ENCODE measurements at places on chromosomes 1 and 21.
A peak's percentile ranks its signal among the peaks of the same experiment; 100 is the strongest.

GRCh38 chr1:228872080-228872479, 136.8 kb downstream of the RHOU start:
- H3K36me3 ChIP-seq = no peaks in the 10 kb centered on the region
- H3K4me1 ChIP-seq = peaks cover 8% of the 10 kb centered on the region
- H3K27me3 ChIP-seq = peaks cover 4% of the 10 kb centered on the region
- H3K4me3 ChIP-seq = no peak overlapping the region
- no peak overlapping the region for H3K27ac ChIP-seq
- DNase-seq = no peak

DNA sequence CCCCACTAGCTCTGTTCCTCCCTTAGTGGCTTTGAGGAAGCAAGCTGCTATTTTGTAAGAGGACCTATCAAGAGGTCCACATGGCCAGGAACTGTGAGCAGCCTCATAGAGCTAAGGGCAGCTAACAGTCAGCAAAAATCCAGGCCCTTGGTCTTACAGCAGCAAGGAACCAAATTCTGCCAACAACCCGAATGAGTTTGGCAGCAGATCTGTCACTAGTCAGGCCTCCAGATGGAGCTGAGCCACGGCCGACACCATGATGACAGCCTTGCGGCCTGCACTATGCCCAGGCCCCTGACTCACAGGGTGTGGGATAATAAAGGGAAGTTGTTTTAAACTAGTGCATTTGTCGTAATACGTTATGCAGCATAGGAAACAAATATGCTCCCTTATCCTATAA, 28.0 kb upstream of the H3-3A start:
- no peak overlapping the region for H3K4me3 ChIP-seq
- H3K36me3 ChIP-seq = no peaks in the 10 kb centered on the region
- no peak overlapping the region for H3K27ac ChIP-seq
- no peaks in the 10 kb centered on the region for H3K27me3 ChIP-seq

GRCh38 chr1:156815307-156815826, 1.3 kb downstream of the SH2D2A start:
- peak; percentile 94 for DNase-seq
- peaks cover 18% of the 10 kb centered on the region for H3K4me1 ChIP-seq
- H3K4me3 ChIP-seq = no peak overlapping the region
- H3K36me3 ChIP-seq = no peaks in the 10 kb centered on the region
- no peak overlapping the region for H3K27ac ChIP-seq

DNA sequence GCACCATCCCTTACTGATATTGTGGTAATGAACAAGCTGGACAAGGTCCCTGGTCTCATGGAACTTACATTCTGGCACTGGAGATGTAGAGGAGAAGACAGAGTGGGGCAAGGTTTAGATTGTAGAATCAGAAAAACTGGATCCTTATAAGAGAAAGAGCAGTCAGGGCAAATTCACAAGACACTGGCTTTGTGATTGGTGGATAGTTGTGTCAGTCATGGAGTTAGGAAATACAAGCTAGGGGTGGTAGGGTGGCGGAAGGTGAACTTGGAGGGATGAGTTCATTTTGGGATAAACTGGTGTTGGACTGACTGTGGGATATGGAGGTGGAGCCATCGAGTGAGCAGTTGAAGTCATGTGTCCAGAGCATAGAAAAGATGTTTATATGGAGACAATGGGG, 3.7 kb upstream of the TLR5 start:
- no peak overlapping the region for H3K27ac ChIP-seq
- no peaks in the 10 kb centered on the region for H3K36me3 ChIP-seq
- H3K4me1 ChIP-seq = peaks cover 11% of the 10 kb centered on the region
- peaks cover 25% of the 10 kb centered on the region for H3K27me3 ChIP-seq
- DNase-seq = no peak
- no peak overlapping the region for H3K4me3 ChIP-seq

DNA sequence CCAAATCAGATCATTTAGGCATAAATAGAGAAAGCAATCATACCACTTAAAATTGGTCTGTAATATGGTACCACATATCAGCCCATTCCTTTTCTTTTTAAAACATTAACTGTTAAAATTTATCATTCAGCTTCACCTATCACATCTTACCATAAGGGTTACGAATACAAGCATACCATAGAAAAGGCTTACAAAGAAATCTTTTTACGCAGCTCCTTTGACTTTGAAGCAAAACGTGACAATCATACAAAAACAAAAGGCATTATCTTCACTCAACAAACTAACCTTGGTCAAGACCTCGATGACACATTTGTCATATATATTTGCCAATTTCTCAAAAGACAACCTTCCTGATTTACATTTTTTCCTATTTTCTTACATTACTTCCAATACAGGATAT, 169.0 kb downstream of the SMYD3 start:
- H3K4me1 ChIP-seq = no peaks in the 10 kb centered on the region
- DNase-seq = no peak
- H3K4me3 ChIP-seq = no peak overlapping the region
